ENCODE measurements at places on chromosomes 6 and 20.

DNA sequence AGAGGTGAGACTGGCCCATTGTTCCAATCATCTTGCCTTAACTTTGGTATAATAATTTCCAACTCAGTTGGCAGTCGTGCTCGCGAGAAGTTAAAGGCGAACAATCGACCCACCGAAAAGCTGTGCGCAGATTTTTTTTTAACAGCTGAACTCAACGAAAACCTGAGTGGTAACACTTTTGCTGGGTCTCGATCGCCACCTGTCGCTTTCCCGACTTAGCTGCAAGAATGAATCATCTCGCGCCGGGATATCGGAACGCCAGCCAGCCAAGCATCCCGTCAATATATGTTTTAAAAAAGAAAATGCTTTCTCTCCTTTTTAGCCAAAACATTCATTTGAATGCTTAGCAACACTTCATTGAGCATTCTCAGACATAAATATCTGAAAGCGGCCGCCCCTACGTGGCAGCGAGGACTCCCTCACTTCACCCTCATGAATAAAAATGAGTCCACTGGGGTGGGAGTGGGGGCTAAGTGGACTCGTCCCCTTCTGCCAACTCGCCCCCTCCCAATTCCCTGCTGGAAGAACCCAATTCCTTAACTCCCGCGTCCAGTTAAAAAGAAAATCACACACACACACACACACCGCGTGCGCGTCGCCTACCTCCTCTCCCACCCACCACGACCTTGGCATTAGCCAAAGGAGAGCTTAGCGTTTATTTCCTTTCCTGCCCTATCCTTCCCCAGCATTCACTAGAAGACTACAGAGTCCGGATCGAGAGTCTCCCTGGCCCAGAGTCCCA lies 1.5 kb downstream of the COL12A1 start:
- DNase-seq = no peak

DNA sequence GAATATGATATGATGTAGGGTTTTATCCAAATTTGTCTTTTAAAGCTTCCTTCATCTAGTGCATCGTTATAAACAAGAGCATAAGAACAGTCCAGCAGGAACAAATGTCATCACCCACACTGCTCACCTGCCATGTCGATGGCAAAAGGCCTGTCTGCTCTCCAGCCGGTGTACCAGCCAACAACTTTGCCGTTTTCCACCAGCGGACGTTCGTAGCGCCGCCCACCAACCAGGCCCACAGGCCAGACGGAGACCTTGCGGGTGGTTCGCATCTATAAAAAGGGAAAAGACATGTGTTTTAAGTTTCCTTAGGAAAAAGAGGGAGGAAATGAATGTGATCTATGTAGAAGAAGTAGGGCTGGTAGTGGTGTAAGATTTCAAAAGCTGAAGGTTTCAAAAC lies 62.9 kb downstream of the B3GAT2 start:
- DNase-seq = no peak

DNA sequence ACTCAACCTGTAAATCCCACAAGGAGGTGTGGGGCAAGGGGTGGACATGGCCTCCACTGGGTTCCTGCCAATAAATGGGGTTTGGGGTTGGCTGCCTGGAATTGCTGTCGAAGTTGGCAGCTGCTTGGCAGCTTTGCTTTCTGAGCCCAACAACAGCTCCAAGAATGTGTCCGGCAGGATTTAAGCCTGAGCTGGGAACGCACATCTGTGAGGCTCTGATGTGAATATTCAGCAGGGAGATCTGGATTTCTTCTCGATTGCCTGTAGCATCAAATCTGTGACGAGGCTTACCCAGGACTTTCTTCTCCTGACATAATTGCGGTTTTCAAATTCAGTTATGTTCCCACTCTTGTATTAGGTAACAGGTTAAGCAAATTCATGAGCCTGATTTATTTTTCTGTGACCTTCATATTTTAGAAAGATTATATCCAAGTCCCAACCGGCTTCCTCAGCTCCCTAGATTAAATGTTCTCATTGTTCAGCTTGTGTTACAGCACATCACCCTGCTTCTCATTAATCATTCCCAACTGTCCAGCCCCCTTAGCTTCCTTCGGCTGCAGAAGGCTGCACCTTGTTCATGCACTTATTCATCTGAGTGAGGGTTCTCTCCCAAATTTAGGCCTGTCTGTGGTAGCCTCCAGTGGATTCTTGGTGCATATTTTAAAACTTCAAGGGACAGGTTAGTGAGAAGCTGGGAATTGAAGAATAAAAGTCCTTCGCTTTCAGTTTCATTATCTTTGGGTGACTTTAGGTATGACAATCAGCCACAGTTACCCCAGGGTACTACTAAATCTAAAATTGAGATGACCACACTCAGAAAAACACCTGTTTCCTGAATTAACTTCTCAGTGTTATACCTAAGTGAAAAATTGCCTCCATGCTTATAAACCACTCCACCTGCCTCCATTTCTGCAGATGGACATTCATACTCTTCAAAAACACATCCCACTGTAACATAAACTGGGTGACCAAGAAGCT lies 310.0 kb downstream of the ESR1 start:
- no peak for DNase-seq

DNA sequence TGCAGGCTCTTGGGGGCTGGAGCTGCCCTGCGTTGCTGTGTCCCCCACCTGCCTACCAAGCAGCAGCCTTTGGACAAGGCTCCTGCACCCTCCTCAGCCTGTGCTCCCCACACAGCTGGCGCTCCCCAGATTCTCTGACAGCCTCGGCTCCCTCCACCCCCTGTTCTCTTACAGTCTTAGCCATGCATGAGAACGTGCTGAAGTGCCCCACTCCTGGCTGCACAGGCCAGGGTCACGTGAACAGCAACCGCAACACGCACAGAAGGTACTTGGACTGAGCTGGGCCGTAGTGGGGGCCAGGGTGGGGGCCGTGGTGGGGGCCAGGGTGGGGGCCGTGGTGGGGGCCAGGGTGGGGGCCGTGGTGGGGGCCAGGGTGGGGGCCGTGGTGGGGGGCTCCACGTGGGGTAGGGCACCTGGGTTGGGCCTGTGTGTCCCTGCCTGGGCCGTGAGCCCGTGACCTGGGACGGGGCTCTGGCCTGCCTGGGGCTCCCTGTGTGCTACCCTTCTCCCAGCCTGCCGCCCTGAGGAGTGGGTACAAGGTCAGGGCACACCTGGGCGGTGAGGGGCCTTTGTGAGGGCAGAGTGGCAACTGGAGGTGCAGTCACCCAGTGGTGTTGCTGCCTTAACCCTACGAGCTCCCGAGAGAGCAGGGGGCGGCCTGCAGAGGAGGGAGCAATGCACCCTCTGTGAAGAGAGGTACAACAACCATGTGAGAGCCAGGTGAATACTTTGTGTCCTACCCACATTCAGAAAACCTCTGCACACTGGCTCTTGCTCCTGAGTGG lies 43.5 kb upstream of the PCMTD2 start:
- DNase-seq = no peak

- DNase-seq = no peak
Observed at GRCh38 chr20:54133434-54134427, 40.1 kb downstream of the CYP24A1 start.

- no peak for DNase-seq
Observed at GRCh38 chr20:1310506-1311190, 18.3 kb downstream of the SDCBP2 start.

GRCh38 chr6:34525431-34526175 lies 30.5 kb downstream of the SPDEF start:
- DNase-seq = no peak

GRCh38 chr6:34305982-34306708 lies 57.3 kb upstream of the SMIM29 start:
- no peak for DNase-seq

GRCh38 chr6:9485992-9486391 lies 928.9 kb downstream of the TFAP2A start:
- DNase-seq = no peak

DNA sequence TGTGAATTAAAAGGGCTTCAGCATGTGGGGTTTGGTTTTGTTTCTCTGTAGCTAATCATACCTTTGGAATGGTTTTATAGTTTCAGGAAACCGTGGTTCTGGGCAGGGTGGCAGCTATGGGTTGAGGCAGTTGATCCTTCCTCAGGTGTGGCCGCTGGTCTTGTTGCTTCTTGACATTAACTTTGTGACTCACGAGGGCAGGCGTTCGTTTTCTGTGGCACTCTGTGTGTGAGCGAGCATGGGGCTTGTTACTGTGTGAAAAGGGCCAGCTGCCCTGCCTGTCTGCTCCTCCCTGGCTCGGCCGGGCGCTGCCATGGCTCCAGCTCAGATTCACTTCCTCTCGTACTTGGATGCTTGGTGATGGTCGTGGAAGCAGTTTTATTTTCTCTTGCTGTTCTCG lies 16.2 kb downstream of the DNAJC5 start:
- DNase-seq = no peak

DNA sequence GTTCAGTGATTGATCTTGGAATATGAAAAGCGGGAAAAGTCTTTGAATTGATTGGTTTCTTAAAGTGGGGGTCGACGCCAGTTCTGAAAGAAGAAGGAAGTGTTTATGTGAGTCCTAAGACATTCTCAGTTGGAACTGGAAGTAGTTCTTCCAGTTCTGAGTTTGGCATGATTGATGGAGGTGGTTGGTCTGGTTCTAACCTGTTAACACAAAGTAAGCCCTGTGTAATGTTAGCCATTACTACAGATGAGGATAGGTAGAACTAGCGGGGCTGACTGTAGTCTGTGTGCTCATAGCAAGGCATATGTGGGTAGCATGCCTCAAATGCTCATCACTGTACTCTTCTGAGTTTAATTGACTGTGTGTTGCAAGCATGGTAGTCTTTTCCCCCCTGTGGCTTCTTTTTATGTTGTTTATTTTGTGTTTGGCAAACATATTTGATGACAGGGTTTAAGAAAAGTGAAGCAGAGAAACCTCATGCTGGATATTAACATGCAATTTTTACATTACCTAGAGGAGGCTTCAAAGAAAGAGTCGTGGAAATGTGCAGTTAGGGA lies 24.9 kb downstream of the CITED2 start:
- no peak for DNase-seq

DNA sequence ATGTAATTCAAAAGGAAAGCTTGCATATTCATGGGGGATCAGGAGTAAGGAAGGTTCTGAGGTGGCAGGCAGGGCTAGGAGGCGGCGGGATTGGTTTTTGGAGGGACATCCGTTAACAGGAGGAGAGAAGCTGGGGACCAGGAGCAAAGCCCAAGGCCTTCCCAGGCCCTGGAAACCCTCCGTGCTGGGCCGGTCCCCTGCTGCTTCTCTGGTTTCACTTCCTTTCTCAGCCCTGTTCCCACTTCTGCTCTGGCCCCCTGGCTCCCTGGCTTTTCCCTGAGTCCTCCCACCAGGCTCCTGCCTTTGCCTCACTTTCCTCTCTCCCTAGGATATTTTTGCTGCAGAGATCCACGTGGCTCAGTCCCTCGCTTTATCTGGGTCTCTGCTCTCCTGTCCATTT lies 26.4 kb upstream of the SALL4 start:
- DNase-seq = no peak

DNA sequence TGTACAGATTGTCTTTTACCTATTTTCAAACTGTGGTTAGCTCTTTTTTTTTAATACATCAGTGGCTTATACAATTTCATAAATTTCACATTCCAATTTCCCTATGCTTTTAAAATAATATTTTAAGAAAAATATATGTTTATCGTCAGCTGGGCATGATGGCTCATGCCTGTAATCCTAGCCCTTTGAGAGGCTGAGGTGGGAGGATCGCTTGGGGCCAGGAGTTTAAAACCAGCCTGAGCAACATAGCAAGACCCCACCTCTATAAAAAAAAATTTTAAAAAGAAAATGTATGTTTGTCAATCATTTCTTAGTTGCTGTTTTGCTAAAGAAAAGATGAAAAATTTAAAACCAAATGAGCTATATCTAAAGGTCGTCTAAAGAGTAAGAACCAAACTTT lies 3.4 kb downstream of the GJA1 start:
- no peak for DNase-seq

GRCh38 chr6:33298773-33299236 lies at the start of gene RGL2:
Gene RGL2 (minus strand): TSS chr6:33298942. CDS start chr6:33298610, 332 bp downstream.
- no peak for DNase-seq

GRCh38 chr6:56361812-56362211 lies 114.4 kb upstream of the COL21A1 start:
- no peak for DNase-seq

GRCh38 chr6:38599261-38599660 lies 40.5 kb downstream of the BTBD9 start:
- DNase-seq = no peak

DNA sequence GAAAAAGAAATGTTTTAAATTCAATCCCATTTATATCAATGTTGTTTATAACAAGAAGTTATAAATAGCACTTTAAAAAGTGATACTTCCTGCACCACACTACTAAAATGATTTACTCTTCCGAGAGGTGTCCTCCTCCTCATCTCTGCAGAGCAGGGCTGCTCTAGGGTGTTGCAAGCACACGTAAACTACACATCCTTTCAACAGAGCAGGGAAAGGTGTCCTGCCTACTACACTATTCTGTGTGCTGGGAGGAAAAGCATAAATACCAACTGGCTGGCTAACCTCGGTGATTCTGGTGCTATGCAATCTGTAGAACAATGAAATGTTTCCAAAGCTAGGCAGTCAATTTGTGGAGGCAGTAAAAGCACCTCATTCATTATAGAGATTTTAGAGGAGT lies 89.5 kb upstream of the MAP7 start:
- DNase-seq = no peak

GRCh38 chr6:88339761-88340160 lies 173.6 kb upstream of the CNR1 start:
- no peak for DNase-seq

- DNase-seq = no peak
Observed at GRCh38 chr6:99614430-99615186, 8.0 kb downstream of the PRDM13 start.

GRCh38 chr6:20882014-20882413 lies 347.8 kb downstream of the CDKAL1 start:
- DNase-seq = no peak

DNA sequence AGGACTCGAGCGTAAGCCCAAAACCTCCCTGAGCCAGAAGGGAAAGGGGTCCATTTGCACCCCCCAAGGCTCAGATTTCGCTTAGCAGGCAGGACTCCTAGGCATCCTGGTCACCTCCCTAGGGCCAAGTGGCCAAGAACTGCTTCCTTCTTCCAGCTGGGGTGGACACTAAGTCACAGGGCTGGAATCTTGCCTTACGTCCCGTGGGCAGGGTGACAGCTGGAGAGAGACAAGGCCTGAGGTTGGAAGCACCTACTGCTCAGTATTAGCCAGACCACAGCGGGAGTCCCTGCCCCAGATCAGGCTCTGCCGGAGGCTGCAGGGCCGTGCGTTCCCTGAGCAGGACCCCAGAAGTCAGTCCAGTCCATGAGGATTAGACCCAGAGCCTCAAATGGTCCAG lies 19.7 kb downstream of the LAMA5 start:
- no peak for DNase-seq

GRCh38 chr6:53639520-53639919 lies 26.0 kb downstream of the KLHL31 start:
- no peak for DNase-seq
